Stimulated activated CD8-positive, alpha-beta memory T cell treated with anti-CD3 and anti-CD28 coated beads, Interleukin-15, amount 100 ng/mL, for 24 hours (primary cell): ENCODE measurements at places on chromosomes 6 and 20.

- DNase-seq = no peak
Measured at GRCh38 chr6:79307321-79308036, 73.0 kb upstream of the HMGN3 start.

DNA sequence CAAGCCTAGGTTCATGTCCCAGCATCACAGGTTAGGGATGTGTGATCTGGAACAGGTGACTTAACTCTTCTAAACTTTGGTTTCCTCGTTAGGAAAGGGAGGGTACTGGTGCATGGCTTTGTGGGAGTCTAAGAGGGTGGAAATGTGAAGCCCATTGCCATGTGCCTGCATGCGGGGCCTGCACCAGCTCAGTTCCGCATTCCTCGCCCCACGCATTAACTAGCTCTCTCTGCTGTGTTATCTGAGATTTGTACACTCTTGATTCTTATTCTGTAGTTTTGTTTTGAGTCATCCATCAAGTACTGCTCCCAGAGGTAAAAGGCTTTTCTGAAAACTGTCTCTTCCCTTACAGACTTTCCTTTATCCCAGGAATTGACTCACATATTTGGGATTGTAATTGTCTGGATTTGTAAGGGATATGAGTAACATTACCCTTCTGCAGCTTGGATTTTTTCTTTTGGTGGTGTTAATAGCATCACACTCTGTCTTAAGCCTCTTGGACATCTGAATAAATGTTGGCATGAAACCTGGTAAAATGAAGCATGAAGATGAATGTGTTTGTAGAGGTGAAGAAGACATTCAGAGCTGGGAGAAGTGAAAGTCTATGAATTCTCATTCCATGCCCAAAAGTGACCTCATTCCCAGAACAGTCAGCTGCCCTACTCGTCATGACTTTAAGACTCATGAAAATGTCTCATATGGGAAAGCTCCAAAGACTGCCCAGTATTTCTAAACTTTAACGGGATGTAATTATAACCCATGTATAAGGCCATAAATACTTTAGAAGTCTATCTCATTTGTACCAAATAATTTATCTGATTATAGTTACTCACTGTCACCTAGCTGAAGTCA lies 357.3 kb downstream of the FOXA2 start:
- DNase-seq = no peak

DNA sequence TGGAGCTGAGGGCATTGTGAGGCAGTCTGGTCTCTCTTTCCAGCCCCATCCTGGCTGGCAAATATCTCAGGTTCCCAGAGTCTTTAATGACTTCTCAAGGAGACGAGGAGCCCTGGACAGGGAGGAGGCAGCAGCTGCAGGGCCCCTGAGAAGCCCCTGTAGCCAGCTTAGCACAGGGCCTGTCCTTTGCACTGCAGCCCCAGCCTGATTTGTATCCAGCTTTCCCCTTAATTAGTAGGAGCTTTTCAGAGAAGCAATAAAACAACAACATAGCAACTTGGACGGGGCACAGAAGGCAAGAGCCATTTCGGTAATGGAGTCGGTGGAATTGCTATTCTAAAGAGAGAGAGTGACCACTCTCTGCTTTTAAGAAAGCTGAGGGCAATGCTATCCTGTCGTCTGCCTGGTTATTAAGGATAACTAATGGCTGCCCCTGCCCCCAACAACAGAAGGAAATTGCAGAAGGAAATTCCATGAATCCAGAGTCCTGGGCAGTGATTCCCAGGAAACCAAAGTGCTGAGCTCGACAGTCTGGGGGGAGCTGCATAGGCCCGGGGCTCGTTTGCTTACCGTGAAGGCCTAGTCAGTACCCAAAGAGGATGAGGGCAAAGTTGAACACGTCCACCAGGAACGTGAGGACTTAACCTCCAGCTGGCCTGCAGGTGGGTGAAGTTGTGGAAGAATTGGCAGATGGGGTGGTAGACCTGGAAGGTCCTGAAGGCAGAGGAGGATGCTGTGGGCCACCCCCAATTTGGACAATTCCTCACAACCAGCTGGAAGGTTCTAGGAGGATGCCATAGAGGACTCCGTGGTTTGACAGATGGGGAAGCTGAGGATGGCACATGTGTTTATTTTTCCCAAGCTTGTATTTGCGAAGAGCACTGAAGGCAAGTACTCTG lies 50.3 kb downstream of the NPEPL1 start:
- no peak for DNase-seq

- DNase-seq = no peak
Measured at GRCh38 chr6:5556011-5556410, 294.7 kb downstream of the FARS2 start.

GRCh38 chr6:116200619-116201249 lies 53.1 kb downstream of the TSPYL4 start:
- no peak for DNase-seq

DNA sequence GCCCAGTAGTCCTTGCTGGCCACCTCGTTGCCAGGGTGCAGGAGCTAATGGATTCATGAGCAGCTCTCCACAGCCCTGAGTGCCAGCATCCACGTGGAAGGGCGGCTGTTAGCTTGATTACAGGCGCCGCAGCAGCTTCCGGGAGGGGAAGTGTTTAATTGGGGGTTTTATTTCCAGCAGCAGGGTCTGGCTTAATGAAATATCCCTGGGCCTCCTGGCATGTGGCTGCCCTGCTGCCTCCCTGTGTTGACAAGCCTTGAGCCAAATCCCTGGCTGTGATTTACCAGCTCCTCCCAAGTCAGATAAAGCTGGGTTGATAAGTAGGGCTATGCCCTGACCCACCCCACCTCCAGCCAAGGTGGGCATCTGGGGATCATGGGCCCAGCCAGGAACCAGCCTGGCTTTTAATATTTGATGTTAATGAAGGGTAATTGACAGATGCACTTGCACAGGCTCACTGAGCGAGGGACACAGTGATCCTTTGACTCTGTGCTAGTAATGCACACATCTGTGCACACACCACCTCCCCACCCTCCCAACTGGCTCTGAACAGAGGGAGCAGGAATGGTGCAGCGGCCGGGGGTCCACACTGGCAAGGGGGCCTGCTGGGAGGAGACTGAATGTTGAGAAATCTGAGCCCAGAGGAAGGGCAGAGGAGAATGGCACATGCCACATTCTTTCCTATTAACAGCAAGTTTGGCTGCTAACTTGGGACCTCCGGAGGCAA lies 13.6 kb downstream of the GLP1R start:
- DNase-seq = no peak
